ENCODE measurements at places on chromosomes 4 and X.

- DNase-seq, result no peak
Measured at GRCh38 chr4:154709550-154709949, 34.2 kb upstream of the LRAT start.

DNA sequence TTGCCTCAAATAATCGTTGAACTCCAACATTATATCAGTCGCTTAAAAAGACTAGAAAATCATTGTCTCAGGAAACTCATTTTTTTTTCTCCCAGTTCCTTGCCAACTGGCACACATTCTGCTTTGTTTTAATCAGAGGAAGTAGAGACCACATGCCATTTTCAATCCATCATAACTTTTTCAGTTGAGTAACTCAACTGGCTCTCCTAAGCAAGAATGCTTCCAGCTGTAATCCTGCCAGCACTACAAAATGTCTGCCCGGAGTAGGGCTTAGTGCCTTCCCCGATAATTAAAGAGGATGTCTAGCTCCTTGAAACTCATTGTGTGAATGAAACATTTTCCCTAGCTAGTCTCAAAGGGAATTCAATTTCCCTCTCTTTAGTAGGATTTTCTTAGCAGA, 33.0 kb downstream of the FREM3 start:
- DNase-seq, result no peak

DNA sequence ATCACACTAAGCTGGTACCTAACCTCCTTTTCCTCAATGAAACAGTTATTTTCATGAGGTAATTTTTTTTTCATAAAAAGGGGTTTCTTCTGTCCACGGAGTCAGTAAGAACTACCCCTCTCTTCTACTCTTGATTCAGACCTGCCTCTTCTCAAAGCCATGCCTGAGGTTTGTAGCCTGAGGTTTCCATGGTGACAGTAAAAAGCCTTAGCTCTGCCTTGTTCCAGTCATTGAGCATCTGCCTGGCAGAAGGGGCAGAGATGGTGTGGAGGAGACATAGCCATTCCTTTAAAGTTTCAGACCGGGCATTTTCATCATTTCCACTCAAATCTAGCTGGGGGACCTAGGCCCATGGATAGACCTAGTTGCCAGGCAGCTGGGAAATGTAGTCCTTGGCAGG, 135.5 kb downstream of the REPS2 start:
- DNase-seq, result no peak

DNA sequence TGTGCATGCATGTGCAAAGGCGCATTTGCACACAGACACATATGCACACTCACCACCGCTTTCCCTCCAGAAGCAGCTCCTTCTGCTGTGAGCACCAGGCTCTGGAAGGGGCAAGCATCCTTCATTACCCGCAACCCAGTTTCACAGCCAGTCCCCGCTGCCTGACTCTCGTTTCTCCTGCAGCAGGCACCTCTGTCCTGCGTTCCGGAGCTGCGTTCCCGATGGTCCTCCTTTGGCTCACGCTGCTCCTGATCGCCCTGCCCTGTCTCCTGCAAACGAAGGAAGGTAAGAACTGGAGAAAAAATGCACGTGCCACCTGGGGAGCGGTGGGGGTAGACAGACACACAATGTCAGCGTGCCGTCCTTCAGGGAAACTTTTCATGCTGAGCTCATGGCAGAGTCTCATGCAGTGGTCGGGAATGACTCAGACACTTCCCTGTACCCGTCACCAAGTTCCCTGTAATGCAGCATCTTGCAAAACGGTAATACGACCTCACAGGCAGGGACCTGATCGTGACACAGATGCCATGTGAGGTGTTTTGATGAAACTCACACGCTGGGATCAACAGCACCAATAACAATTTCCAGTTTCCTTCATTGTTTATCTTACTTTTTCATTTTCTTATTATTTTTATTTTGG, 5.1 kb downstream of the IL3RA start:
- no peak for DNase-seq

GRCh38 chrX:111041018-111041462, 55.0 kb upstream of the PAK3 start:
- peak; percentile 42 for DNase-seq

- no peak for DNase-seq
Measured at GRCh38 chr4:109171070-109171469, 131.4 kb downstream of the COL25A1 start.

DNA sequence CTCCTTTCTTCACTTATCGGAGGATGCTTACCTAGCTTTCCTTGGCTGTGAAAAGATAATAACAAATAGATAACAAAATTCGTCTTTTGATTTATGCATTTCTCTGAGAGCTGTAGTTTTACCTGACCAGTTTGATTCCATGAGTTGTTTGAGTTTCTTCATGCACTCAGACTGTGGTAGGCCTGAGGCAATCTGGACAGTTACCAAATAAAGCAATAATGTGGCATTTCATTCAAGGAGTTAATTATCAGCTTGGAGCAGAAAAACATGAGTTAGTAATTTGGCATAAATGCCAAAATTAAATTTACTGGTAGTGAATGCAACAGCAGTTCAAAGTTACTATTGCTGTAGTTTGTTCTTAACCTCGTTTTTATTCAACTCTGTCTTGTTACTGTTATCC, 53.5 kb downstream of the FABP2 start:
- no peak for DNase-seq

DNA sequence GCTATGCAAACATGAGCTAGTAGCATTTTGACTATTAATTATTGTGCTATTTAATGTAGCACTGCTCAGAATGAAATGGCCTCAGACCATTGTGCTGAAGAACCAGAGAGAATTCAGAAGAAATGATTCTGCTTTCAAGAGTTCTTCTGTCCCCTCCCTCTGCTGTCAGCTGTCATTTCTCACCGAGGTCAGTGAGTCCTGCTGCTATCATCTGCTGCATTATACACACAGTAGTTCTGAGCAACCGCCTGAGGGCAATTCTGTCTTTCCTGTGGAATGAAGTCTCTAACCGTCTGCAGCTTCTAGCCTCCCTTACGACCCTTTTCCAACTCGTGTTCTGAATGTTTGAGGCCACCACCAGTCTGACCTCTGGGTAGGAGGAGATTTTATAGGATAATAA, 249.4 kb downstream of the HNRNPD start:
- DNase-seq, result no peak

- no peak for DNase-seq
Measured at GRCh38 chr4:5959211-5959982, 58.8 kb downstream of the C4orf50 start.

DNA sequence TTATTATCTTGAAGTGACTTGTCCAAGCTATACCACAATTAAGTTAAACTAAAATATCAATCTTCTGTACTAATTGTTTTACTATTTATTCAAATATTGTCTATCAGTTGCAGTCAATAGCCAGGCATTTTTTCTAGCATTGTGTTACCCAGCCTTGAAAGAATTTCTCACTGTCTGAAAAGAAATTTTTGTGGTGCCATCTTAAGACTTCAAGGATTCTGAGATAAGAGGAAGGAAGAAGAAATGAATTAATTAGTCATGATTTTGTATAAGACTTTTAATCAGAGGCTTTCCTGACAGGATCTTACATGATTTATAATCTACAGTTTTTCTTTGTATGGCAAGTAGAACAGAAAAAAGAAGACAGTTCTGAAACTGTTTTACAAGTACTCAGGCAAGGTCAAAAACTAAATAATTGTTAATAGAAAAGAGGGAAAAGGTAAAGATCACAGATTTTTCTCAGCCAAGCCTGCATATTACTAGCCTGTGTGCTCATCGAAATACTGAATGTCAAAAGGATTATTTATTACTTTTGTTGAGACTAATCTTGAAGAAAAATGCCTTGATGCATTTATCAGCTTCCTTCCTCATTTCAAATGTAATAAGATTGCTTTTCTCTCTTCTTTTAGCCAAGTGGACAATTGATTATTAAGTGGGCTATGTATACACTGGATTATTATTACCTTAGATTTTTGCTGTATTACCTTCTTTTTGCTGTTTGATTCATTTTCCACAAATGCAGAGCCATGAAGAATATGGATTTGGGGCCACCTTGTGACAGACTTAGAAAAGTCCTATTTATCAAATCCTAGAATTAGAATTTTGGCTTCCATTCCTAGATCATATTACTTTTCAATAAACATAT, 53.8 kb downstream of the CXCL1 start:
- DNase-seq, result no peak

GRCh38 chrX:15749642-15750610, 11.9 kb downstream of the CA5B start:
- peak; percentile 60 for DNase-seq

DNA sequence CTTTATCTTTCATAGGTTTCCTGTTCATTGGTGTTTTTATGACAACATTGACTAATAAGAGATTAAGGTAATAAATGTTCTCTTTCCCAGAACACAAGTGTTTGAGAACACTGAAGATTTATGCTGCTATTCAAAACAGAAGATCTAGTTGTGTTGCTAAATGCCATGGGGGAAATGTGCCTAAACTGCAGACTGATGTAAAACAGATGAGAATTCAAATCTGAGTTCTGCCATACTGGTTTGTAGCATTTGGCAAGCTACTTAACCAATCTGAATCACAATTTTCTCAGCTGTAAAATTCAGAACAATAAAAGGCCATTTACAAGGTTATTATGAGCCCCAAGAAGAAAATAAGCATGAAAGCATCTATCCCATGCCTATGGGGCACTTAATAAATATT, 2.3 kb downstream of the SLC10A6 start:
- DNase-seq, result no peak

GRCh38 chr4:35912174-35912573, 332.1 kb downstream of the ARAP2 start:
- no peak for DNase-seq

DNA sequence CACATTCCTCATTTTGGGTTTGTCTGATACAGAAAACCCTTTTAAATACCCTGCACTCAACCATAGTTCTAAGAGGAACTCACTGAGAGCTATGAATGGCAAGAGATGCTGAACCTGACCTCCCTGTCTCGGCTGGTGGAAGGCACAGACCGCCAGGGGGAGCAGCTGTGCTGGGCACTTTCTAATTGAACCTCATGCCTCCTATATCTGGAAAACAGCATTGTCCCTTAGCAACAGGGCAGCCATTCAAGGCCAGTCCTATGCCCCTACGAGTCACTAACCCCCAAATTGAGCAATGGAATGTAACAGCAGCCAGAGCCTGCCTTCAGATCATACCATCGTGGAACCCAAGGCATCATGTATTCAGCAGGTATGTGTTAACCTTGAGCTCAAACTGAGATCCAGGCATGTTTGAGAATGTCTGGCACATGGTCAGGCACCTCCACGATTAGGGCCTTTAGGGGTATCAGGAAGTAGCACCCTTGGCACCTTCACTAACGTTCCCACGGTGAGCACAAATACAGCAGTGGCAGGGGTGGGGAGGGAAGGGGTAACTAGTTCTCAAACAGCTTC, 5.1 kb downstream of the USP27X start:
- DNase-seq, result peak; percentile 62

DNA sequence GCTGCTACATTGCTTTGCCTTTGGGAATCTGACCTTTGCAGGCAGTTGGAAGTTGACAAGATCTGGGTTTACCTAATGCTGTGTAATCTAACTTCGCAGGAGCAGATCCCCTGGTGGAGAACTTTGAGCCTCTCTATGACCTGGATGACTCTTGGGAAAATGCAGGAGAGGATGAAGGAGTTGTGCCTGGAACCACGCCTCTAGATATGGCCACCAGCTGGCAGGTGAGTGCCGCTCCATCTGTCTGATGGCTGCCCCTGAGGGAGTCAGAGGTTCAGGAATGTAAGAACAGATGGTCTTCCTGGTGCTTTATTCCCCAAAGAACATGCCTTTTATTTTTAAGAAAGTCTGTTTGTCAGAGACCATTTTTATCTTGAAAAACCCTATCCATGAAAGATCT, 109.3 kb downstream of the NFKB1 start:
- DNase-seq, result no peak

DNA sequence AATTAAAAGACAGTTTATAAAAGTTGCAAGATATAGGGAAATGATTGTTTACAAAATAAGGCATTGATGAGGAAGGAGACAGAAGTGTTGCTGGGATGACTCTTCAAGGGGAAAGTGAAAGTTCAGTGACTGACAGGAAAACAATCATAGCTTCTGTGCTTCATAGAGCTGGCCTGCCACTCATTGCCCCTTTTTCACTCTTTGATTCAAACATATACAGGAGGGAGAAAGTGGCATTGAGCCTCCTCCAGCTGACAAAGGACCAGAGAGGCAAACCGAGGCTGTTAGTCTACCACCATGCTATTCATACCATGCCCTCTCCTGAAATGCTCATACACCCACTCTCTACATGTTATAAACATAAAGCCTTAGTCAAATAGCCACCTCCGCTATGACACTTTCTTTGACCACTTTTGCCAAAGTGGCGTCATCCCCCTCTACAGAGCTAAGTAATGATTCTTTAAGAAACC, 79.2 kb upstream of the ATOH1 start:
- DNase-seq, result no peak

DNA sequence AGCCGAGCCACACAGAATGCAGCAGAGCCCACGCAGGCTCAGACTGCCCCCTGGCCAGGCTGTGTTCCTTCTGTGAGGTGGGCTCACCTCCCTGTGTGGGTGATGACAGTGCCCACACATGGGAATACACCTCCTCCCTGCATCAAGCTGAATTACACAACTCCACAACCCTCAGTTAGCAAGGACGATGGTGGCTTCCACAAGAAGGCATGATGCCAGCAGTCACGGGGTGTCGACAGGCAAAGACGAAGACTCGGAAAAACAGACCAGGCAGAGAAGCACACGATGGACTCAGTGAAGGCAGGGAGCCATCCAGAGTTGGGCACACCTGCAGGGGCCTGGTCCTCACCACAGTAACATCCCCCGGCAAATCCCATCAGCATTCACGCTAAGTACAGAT, 12.1 kb downstream of the LETM1 start:
- DNase-seq, result no peak

- DNase-seq, result no peak
Measured at GRCh38 chrX:118423558-118423957, 72.1 kb upstream of the DOCK11 start.

DNA sequence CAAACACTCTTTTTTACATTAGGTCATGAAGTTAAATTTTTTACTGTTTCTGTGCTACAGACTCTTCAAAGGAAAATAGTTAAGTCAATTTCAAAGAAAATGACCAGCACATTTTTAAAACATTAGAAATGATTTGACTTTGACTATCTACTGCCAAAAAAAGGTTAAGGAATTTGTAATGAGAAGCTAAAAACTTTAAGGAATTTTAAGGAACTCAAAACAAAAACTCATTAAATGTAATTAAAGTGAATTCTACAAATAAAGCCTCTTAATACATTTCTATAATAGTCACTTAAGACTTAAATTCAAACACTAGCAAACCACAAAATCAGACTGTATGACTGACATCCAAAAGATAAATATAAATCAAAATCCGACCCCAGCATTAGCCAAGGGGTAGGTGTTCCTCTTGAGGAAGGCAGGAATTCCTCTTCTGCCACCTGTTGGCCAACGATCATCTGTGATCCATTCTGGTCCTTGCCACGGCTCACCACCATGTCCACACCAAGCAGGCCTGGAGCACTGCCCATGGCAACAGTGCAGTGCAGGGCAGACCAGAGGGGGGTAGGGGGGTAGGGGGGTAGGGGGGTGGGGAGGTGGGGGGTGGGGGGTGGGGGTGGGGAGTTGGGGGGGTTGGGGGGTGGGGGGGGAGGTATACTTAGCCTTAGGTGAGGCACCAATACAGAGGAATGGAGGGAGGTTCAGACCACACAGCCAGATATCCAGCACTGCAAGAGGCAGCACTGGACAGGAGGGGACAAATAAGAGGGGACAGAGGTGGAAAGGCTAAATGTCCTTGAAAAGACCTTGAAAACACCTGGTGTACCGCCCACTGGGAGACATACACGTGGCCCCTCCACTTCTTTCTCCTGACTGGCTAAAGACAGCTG, 287.4 kb downstream of the CHIC1 start:
- DNase-seq, result no peak
